Dorsolateral prefrontal cortex (tissue), 122 donors: ENCODE measurements at places on chromosomes 1 and 21.

- no peak for DNase-seq
Observed at GRCh38 chr1:42033629-42034028, 114.9 kb upstream of the HIVEP3 start.

DNA sequence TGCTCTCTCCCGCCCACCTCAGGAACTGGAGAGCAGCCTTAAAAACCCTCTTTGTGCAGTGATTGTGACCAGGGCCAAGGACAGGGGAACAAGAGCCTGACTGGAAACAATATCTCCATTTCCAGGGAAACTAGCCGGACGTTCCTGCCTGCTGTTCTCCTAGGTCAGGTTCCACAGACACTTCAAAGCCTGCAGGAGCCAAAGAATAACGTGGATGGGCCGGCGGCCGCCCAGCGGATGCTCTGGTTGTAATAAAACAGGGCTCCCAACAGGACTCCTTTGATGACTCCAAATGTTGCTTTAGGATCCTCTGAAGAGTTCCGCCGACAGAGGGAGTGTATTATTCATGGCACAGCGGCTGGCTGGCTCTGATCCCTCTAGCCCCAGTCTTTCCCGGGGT, 162.2 kb downstream of the PLXNA2 start:
- DNase-seq, result no peak

DNA sequence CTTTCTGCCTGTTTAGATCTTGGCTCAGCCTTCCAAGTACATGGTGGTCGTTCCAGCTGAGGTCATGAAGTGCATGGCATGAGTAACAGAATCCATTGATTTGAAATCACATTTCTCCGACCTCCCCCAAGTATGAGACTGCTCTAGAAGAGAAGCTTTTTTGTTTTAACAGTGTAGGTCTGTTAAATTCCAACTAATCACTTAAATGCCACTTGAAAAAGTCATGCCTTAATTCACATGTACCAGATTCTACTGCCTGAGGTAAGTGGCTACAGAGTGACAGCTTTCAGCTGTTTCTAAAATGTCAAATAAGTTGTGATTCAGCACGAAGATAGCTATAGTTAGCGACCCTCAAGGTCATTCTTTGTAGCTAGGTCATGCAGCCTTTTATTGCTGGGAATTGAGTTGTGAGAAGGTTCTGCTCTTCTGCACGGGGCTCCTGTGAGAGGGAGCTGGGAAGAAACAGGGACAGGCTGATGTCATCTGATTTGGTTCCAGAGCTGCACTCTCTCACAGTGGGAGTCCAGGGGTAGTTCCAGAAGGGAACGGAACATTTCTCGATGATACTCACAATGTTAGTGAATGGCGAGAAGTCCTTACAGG, 112.7 kb downstream of the VPS13D start:
- DNase-seq, result no peak

DNA sequence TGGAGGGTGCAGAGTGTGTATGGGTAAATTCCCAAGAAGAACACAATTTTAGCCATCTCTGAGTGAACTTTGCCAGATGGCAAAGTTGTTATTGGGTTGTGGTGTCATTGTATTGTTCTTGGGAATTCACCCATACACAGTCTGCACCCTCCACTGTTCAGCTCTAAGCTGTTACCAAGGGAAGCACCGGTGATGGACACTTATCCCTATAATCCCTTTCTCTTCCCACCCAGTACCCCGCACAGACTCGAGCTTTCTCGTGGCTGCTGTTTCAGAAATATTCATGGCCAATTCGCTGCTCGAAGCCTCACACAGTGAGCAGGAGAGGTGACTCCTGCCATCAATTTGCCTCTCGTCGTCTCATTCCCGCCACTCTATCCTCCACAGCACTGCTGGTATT, 95.7 kb upstream of the PALMD start:
- DNase-seq, result no peak

DNA sequence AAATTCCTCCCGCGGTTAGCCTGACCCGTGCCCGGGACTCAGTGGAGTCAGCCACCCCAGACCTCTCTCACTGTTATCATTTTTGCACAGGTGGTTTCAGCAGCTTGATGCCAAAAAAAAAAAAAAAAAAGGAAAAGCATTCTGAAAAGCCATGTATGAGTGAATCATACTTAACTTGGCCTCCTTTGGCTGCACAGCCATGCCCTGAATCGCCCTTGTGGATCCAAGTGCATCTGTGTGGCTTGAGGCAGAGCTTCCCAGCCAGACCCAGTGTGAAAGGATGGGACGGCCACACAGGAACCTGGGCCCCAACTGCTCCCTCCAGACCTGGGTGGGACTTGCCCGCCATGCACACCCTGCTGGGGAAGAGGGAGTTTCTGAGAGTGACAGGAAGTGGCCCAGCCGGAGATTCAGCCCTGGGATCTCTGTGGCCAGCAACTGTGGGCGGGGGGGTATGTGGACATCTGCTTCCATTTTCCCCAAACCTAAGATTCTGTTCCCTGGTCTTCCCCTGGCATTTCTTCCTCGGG, 8.6 kb downstream of the YBEY start:
- no peak for DNase-seq

DNA sequence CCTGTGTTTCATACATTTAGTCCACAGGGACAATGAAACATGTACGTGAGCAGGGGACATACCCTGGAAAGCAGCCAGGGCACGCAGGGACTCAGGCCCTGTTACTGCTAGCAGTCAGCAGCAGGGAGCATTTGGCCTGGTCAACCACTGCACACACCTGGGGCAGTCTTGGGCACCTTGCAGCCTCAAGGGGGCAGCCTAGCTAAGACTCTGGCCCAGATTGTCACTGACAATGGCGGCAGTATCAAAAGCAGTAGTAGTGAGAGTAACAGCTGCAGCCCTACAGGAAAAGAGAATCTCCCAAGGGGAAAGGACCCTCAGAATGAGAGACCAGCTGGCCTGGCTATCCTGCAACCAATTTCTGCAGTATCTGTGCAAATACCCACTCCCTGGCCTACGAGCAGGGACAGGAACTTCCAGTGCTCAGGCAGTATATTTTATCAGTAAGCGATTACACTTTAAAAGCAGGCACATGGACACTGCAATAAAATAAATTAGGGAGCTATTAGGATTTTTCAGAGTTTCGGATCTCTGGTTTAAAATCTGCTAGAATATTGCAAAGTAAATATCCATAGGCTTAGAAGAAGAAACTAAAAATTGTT, 475.6 kb downstream of the LTN1 start:
- DNase-seq, result peak; percentile 28

GRCh38 chr1:191519519-191519918, 638.7 kb upstream of the RGS18 start:
- DNase-seq, result no peak

DNA sequence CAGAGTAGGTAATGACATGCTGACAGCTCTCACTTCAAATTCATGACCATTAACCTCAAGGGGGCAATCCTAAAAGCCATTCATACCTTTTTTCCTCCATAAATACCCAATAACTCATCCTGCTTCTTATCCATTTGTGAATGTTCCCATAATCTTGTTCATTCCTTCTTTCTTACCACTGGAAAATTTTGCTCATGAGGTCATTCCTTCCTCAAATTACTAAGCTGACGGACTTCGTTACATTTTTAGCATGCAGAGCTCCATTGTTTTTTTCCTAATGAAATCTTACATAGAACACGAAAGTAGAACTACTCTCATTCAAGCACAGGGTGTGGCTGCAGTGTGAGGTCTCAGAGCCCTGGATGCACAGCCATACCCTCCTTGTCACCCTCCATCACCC, 276.5 kb upstream of the DPYD start:
- no peak for DNase-seq

DNA sequence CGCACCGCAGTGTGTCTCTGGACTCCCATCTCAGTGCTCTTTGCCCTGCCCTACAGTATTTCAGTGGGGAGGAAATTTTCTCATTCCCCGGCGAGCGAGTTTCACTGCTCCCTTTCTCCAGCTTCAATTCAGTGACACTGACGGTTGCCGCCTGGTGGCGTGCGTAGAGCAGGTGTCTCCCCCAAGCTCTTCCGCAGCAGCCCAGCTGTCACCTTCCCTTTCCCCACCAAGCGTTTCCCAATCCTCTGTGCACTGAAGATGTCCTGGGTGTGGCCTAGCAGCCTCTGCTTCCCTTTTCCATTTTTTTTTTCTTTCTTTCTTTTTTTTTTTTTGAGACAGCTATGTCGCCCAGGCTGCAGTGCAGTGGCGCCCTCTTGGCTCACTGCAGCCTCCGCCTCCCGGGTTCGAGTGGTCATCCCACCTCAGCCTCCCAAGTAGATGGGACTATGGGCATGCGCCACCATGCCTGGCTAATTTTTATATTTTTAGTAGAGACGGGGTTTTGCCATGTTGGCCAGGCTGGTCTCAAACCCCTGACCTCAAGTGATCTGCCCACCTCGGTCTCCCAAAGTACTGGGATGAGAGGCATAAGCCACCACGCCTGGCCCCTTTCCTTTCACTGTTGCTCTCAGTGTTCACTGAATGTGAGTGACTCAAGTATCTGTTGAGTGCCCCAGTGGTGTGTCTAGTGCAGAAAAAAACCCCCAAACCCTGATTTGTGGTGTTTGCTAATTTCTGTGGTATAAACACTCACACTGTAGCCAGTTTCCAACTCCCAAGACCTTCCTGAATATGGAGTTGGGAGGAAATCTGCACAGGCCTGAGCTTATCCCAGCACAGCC, 30.1 kb downstream of the TNFRSF1B start:
- DNase-seq, result no peak

DNA sequence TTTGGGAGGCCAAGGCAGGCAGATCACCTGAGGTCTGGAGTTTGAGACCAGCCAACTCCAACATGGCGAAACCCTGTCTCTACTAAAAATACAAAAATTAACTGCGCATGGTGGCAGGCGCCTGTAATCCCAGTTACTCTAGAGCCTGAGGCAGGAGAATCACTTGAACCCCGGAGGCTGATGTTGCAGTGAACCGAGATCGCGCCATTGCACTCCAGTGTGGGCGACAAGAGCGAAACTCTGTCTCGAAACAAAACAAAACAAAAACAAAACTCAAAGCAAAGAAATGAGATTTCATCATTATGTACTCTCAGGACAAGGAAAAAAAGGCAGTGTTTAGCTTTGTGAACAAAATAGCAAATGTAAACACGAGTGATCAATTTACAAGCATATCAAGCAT, 61.0 kb downstream of the LAMC2 start:
- no peak for DNase-seq

GRCh38 chr1:18013216-18013615, 94.4 kb upstream of the IGSF21 start:
- no peak for DNase-seq

GRCh38 chr1:23581219-23581618, 21.9 kb upstream of the ID3 start:
- peak; percentile 61 for DNase-seq

GRCh38 chr1:91505086-91505485, 4.4 kb downstream of the CDC7 start:
- DNase-seq, result no peak

DNA sequence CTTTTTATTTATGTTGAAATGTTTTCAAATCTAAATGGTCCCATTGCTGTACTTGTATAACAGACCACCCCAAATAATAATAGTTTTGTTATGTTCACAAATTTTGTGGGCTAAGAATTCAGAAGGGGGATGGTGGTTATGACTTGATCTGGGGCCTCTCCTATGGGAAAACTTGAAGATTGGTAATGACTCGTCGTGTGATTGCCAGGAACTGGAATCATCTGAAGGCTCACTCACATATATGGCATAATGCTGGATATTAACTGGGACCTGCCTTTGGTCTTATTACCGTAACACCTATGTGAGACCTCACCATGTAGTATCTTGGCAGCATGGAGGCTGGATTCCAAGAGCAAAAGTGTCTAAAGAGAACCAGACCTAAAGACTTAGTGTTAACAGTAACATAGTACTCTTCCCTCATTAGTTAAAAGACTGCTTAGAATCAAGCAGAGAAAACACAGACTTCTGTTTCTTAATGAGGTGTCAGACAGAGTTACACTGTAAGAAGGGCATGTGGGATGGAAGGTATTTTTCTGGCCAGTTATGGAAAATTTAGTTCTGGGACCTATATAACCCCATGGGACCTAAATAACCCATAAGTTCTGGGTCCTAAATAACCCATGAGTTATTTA, 11.9 kb downstream of the LYPLAL1 start:
- no peak for DNase-seq

GRCh38 chr1:29519108-29519787, 282.9 kb downstream of the PTPRU start:
- DNase-seq, result no peak

DNA sequence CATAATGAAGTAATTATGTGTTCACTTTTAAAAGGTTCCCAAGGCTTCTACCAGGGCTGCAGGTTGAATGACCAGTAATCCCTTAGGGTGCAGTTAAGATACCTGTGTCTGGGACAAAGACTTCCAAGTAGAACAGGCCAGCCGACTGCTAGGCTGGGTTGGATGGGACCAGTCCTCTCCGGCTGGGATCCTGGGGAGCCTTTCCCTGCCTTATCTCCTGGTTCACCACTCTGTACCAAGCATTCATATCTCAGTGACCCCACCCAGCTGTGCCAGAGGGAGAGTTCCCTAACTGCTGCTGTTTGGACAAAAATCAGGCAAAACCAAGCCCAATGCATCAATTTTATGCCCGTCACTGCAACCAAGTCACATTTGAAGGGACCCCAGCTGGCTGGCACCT, 116.2 kb upstream of the ATP1A1 start:
- DNase-seq, result no peak

DNA sequence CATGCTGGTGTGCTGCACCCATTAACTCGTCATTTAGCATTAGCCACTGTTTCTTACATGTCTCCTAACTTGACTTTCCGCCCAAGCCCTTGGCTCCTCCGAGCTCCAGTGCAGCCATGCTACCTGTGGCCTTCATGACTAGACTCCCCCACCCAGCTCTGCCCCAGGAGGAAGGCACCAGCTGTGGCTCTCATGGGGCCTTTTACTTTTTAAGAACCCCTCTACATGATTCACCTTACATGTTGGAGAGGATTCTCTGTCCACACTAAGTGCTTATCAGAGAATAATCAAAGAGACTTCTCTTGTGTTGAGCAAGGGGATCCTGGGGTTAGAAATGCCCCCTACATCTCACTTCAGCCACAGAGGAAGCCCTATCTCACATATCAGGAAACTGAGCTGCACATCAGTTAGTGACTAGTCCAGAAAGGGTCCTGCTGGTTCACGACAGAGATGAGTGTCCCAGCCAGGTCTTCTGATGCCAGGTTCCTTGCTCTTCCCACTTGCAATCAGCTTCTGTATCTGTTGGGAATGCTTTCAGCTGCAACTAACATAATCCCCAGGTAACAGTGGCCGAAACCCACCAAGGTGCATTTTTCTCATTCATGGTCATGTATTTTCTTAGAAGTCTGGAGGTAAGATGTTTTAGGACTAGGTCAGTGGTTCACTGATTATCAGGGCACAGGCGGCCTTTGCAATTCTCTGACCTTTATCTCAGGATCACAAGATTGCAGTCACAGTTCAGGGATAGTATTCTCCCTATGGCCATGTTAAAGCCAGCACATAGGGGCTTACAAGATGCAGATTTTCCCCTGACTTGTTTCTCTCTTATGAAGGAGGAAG, 45.9 kb downstream of the KLHDC7A start:
- no peak for DNase-seq
